ENCODE measurements at places on chromosomes 5 and 9.

DNA sequence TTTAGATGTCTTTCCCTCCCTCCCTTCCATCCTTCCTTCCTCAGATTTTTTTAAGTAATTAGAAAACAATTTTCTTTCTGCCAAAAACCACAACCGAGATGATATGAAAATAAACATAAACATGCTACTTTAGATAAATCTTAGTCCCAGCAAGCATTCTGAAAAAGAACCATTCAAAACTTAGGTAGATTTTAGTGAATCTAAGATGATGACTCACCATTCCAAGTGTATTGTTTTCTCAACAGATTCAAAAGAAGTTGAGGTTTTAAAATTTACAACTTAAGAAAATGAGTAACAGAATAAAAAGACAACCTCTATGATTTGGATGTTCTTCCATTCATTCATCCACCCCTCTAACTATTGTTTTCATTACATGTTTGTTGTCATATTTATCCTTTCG lies 465.1 kb downstream of the PDE4D start:
- DNase-seq: no peak

- no peak for DNase-seq
These were observed 45.0 kb downstream of the MED10 start for GRCh38 chr5:6333182-6333905.

DNA sequence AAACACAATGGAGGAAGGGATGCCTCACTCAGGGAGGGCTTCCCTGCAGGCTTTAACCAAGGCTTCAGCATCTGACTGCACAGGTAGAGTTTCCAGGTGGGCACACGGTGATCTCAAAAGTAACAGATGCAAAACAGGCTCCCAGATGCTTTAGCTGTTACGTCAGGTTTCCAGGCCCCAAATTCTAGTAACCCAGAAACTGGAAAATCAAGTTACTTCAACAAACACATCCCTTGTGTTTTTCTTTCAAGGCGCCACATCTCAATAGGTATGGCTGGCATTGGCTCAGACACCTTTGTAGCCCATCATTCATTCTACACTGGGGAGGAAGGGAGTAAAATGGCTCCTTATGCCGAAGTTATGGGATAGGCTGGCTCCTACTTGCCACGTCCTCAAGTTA lies 27.4 kb downstream of the NRG2 start:
- DNase-seq: no peak

DNA sequence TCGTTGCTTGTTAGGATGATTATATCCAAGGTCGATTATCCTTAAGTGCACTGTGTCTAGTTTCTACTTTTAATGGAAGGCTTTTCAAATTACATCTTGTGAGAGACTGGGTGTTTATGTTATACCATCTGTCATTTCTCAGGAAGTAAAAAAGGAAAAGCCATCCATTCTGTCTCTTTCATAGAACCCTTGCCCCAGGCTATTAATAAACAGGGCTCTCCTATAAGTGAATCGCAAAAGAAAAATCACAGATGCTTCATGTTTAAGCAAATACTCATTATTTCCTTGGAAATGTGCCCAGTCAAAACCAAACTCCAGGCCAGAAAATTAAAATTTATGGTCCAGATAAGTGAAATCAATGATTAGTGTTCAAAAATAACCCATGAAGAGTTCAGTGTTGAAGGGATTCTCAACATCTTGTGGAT lies 58.1 kb downstream of the STARD4 start:
- peak; percentile 51 for DNase-seq

DNA sequence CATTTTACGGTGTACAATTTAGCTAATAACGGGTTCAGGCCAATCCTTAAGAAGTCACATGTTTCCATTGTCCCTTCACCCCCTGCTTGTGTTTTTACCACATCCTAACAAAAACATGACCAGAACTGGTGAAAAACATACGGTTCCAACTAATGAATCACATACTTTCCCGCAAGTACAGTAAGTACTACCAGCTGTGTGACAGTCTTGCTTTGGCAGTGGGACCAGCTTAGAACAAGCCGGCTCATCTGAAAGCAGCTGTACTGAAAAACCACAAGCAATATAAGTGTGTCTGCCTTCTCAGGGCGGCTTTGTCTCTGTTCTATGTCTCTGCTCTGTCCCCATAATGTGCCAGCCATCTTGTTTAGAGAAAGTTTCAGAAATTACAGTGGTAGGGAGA lies 242.5 kb downstream of the BNC2 start:
- no peak for DNase-seq

GRCh38 chr9:129201866-129202265 lies 23.8 kb upstream of the IER5L start:
- no peak for DNase-seq

- no peak for DNase-seq
These were observed 493.0 kb downstream of the AGTPBP1 start for GRCh38 chr9:85248514-85249312.

DNA sequence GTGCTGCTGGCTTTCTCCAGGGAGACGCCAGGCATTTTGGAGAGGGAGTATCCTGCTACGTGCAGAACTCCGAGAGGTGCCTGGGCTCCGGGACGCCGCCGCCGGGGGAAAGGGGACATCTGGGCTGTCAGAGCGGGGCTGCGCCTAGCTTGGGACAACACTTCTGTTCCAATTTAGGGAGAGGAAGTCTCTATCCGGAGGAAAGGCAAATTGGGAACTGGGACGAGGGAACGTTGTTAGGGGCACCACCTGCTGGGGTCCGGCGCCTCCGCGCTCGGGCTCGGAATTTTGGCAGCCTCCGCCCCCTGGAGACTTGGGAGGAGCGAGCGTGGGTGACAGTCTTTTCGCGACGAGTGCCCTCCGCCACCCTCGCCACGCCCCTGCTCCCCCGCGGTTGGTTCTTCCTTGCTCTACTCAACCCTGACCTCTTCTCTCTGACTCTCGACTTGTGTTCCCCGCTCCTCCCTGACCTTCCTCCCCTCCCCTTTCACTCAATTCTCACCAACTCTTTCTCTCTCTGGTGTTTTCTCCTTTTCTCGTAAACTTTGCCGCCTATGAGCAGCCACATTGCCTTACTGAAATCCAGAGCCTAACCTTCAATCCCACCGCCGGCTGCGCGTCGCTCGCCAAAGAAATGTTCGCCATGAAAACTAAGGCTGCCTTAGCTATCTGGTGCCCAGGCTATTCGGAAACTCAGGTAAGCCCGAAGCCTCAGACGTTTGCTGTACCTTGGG lies 1.6 kb downstream of the TSLP start:
- DNase-seq: peak; percentile 32

- DNase-seq: no peak
These were observed 67.5 kb downstream of the RGMB start for GRCh38 chr5:98840946-98841345.

- DNase-seq: no peak
These were observed 19.1 kb downstream of the RAPGEF6 start for GRCh38 chr5:131615957-131616356.

GRCh38 chr9:1046639-1047572 lies 3.3 kb upstream of the DMRT2 start:
- DNase-seq: no peak

DNA sequence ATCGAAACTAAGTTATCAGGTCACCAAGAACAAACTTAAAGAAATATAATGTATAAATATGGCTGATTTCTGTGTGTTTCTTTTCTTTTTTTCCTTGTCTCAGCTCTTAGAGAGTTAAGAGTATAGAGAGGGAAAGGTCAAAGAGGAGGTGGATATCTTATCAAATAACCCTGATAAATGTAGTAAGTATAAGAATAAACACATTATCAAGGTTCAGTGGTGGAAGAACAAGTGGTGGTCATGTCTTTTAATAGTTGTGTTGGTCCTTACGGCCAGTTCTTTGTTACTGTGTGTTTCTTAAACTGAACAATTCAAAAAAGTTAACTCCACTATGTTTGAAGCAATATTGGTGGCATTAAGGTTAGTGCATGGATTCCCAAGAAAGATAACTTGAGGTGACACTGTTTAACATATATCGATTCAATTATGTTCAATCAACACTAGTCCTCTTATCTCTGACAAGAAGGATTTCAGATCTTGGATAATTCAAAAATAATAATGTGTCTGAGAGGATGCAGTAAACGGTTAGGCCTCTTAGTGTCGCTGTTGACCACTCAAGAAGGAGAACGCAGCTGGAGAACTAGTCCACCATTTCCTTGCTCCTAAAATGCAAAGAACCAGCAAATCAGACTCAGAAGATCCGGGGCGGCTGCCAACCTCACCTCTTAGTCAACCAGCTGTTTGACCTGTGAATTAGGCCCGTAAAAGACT lies at the start of gene PCDHGA3:
Gene PCDHGA3, plus strand, starts transcription at position 588 of the 711 bp plus-strand sequence. CDS start 205 bp downstream, outside the sequence.
- DNase-seq: no peak

- no peak for DNase-seq
These were observed 191.9 kb downstream of the FANCC start for GRCh38 chr9:95125652-95126051.

DNA sequence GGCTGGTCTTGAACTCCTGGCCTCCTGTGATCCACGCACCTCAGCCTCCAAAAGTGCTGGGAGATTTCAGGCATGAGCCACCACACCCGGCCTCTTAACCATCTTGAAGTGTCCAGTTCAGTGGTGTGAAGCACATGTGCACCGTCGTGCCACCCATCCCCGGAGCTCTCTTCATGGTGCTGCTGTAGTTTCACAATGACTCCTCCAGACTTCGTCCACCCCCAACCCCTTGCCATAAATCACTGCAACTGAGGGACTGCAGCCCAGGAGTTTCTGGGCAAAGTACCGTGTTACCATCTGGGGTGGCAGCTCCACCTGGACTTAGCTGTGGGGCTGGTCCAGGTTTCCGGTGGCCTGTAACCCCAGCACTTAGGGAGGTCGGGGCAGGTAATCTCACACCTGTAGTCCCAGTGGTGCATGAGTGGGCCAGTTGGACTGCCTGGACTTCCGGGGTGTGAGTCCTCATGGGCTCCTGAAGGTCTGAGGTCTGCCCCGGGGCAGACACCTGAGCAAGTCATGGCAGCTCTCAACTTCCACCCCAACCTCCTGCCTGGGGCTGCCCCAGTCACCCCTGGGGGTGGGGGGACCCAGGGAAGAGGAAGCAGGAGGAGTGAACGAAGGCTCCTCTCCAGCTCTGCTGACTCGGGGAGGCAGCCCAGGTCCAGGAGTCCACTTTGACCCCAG lies 6.6 kb upstream of the N4BP3 start:
- DNase-seq: no peak

DNA sequence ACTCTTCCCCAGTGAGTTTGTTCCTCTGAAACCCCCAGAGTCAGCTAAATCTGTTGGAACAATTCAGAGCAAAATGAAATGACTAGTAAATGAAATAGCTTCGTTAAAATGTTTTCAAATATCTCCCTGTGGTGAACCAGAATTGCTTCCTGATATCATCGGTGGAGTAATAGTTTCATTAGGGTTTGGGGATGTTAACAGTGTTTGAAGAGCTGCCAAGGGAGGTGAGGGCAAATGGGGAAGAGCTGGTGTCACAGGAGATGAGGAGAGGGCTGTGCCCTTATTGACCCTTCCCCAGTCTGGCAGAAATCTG lies 4.3 kb upstream of the C7 start:
- DNase-seq: no peak

- no peak for DNase-seq
These were observed 277.7 kb downstream of the SAXO1 start for GRCh38 chr9:18755263-18755662.

- no peak for DNase-seq
These were observed 59.0 kb downstream of the AOPEP start for GRCh38 chr9:94785215-94786169.

- DNase-seq: no peak
These were observed 19.2 kb downstream of the RNF130 start for GRCh38 chr5:180052211-180052818.

- DNase-seq: no peak
These were observed 892.7 kb downstream of the TLE1 start for GRCh38 chr9:80796632-80797031.

DNA sequence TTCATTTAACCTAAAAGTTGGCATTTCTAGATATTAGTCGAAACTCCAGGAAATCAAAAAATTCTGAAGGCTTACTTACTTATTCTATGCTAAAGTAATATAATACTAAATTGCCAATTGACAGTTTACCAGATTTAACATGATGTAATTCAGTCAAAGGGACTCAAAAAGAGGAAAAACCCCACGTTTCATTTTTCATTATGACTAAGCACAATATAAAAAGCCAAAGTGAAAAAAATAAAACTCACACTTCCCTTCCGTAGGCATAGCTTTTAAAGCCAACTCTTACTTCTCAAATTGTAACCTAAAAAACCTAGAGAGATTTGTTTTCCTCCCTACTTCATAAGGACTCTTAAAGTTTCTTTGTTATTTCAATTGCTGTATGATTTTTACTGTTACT lies 146.6 kb downstream of the RAPGEF6 start:
- DNase-seq: no peak

DNA sequence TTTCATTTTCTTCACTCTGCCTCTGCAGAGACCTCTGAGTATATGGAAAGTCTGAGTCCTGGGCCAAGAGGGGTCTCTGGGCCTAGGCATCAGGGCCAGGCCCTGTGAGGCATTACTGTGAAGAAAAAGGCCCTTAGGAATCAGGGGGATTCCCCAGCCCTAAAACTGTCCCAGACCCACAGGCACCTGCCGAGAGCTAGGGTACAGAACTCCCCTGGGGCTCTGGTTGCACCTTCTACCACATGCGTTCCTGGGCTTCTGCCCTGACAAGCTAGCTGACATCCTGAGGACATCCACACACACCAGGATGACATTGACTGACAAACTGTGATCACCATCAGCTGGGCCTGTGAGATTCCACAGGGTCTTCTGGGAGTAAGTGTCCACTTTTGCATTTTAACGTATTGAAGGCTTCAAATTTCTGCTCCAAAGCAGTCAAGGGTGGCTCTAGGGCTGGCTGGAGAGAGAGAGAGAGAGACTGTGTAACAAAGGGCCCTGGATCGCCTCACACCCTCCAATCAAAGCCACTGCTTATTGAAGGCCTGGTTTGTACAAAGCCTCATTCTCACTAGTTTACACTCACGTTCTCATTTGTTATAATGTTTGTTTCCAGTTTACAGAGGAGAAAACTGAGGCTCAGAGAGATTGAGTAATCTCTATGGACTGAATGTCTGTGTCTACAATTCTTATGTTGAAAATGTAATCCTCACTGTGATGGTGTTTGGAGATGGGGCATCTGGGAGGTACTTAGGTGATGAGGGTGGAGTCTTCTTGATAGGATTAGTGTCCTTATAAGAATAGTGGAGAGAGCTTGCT lies 45.1 kb downstream of the TGFBI start:
- DNase-seq: no peak

- DNase-seq: no peak
These were observed 81.2 kb upstream of the APC start for GRCh38 chr5:112656451-112656850.

DNA sequence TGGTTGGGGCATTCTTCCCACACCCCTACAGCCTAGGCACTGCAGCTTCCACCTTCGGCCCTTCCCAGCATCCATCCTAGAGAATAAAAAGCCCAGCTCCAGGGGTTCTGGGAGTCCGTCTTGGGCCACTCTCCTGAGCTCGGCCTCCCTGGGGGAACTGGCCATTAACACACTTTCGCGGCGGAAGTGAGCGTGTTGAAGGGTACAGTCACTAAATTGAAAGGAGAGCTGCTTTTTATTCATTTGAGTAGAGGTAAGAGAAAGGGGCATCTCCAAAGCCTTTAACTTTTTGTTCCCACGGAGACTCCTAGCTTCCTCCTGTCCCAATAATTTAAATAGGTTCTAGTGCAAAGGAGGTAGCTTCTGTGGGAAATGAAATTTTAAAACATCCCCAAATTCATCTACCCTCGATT lies 31.0 kb upstream of the NFIB start:
- no peak for DNase-seq

All from NCI-H1417 (cell line).